ENCODE measurements at places on chromosomes 6 and 20.
A peak's percentile ranks its signal among the peaks of the same experiment; 100 is the strongest.

GRCh38 chr20:63456429-63457284 is 15.8 kb downstream of the KCNQ2 start:
- no peak for DNase-seq

- DNase-seq, result no peak
These were observed 21.5 kb downstream of the VNN2 start for GRCh38 chr6:132736239-132736638.

- DNase-seq, result no peak
These were observed 9.9 kb downstream of the PROCR start for GRCh38 chr20:35181731-35182130.

- no peak for DNase-seq
These were observed 125.5 kb downstream of the ANKRD60 start for GRCh38 chr20:58102744-58103516.

- DNase-seq, result no peak
These were observed 8.9 kb upstream of the SNRNP48 start for GRCh38 chr6:7580927-7581618.

DNA sequence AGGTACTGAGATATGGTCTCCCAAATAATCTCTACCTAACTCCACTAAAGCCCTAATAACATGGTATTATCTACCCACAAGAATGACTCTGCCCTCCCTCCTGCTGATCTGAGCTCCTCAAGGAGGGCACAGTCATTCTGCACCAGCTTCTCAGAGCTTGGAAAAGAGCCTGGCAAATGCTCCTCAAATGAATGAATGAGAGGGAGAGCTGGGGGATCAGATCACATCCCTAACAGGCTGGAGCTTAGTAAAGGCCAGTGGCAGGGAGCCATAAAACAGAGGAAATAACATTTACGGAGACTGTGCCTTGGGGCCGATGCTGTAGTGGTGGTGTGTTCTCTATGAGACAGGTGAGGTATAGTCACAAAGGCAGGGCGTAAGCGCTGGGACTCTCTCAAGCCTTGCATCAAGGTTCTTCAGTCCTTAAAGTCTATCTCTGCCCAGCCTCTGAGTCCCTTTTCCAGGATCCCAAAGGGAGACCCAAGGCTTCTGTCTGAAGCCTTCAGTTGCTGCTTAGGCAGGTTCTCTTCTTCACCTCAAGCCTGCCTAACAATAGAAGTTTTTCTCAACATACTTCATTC is 7.2 kb upstream of the NNAT start:
- no peak for DNase-seq

- DNase-seq, result peak; percentile 61
These were observed 725 bp downstream of the EEF1A1 start for GRCh38 chr6:73519926-73520687.

GRCh38 chr20:63695424-63696305 is 787 bp upstream of the TNFRSF6B start:
- DNase-seq, result no peak

GRCh38 chr6:53899512-53899911 is 104.7 kb downstream of the LRRC1 start:
- no peak for DNase-seq

GRCh38 chr20:11429889-11430519 is 487.7 kb upstream of the BTBD3 start:
- DNase-seq, result no peak

DNA sequence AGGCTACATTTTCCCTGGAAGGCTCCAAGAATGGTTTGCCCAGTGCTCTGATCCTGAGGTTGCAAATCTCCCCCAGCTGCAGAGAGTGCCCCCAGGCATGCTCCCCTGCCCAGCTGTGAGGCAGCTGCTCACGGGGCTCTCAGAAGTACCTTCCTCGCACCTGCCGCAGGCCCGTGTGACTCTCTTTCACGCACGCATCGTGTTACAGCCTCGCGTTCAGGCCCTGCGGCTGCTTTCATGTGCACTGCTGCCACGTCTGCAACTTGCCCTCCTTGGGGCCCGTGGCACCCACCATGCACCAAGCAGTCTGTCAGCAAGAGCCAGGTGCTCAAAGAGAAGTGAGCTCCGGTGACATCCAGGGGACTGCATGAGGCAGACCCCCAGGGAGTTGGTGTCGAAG is 28.6 kb upstream of the SPO11 start:
- no peak for DNase-seq

DNA sequence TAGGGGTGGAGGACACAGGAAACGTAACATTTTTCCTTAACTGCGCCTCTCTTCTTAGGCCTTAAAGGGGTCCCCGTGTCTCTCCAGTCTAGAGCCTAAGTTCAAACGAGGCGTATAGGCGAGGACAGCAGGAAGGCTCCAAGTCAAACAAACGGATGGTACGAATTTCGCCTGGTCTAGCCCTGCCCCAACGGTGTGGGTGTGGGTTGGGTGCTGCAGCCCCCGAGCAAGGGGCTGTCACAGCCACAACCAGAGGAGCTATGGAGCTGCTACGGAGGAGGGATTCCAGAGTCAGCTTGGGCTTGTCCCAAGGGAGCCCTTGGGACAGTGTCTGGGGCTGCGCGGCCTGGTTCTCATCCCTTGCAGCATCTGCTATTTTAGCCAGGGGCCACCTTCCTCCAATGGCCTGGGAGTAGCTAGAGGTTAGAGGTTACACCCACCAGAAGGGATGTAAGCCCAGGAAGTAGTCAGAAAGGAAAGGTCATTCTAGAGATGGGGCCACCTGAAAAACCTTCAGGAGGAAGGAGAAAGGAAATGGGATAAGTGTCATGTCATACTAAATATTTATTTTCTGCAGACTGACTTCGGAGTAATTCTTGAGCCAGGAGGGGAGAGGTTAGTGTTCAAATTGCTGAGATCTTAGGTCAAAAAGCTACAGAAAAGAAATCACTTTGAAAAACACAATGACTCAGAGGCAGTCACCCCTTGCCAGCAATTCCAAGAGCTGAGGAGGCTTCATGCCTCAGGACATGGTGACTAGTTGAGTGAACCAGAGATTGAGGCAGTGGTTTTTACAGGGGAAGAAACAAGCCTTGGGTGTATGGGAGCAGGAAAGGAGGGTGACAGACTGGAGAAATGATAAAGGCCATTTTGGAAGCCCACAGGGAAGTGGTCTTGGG is 21.7 kb downstream of the VPS52 start:
- DNase-seq, result no peak

Measured in stimulated activated CD4-positive, alpha-beta T cell treated with anti-CD3 and anti-CD28 coated beads, Interleukin-15, amount 100 ng/mL, for 1 hour (primary cell).